ENCODE measurements at places on chromosomes 12 and 14. TPM values are rescaled to one million over a fixed set of nuclear protein-coding genes. Genes with fewer than 3 reads are reported as not detected.

GRCh38 chr14:96754162-96754844 is 42.9 kb upstream of the VRK1 start:
- peaks cover 16% of the 10 kb centered on the region for H3K27me3 ChIP-seq
- no peak for DNase-seq
- H3K36me3 ChIP-seq, result no peaks in the 10 kb centered on the region

GRCh38 chr14:95811813-95812212 is 64.8 kb upstream of the TUNAR start:
- no peaks in the 10 kb centered on the region for H3K4me1 ChIP-seq
- no peak overlapping the region for H3K27ac ChIP-seq
- no peaks in the 10 kb centered on the region for H3K36me3 ChIP-seq
- peaks cover 5% of the 10 kb centered on the region for H3K27me3 ChIP-seq
- no peak overlapping the region for H3K4me3 ChIP-seq
- no peak for DNase-seq

GRCh38 chr12:25926536-25926935 is 31.9 kb upstream of the RASSF8 start:
- no peaks in the 10 kb centered on the region for H3K36me3 ChIP-seq
- DNase-seq, result no peak
- H3K27me3 ChIP-seq, result peaks cover 2% of the 10 kb centered on the region
- no peak overlapping the region for H3K4me3 ChIP-seq
- H3K27ac ChIP-seq, result no peak overlapping the region
- no peaks in the 10 kb centered on the region for H3K4me1 ChIP-seq

GRCh38 chr12:16796168-16796567 is 190.2 kb upstream of the LMO3 start:
- no peak overlapping the region for H3K4me3 ChIP-seq
- no peak overlapping the region for H3K27ac ChIP-seq
- DNase-seq, result no peak
- no peaks in the 10 kb centered on the region for H3K4me1 ChIP-seq

DNA sequence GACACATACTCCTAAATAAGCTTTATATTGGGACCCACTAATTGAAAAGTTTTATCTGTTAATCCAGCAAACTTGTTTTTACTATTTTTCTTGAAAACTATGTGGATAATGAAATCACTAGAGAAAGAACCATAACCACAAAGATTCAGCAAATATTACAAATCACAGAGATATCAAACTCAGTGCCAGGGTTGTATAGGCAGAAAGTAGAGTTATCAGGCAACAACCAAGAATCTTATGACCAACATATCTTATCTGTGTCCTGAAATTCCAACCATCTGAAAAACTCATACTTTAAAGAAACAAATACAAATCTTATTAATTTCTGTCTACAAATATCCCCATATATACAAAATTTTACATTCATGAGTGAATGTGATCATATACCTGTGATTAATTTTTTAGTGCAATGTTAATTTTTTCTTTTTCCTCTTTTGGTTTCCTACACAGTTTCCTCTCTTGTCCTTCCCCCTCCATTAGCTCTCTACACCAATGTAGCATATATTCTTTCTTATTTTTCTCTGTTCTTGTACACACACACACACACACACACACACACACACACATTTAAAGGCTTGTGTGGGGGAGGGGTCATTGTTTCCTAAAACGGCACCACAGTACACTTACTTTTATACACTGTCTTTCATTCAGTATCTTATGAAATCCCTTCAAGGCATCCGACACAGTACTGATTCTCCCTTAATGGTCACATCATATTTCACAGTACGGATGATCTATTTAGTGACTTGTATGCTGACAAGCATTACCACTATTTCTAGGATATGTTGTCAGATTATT is 18.6 kb downstream of the AMN1 start:
- no peak overlapping the region for H3K4me3 ChIP-seq
- H3K36me3 ChIP-seq, result peaks cover 29% of the 10 kb centered on the region
- no peaks in the 10 kb centered on the region for H3K27me3 ChIP-seq
- DNase-seq, result no peak

- H3K36me3 ChIP-seq, result no peaks in the 10 kb centered on the region
- H3K27ac ChIP-seq, result no peak overlapping the region
- H3K27me3 ChIP-seq, result peaks cover 2% of the 10 kb centered on the region
- no peak overlapping the region for H3K4me3 ChIP-seq
- H3K4me1 ChIP-seq, result no peaks in the 10 kb centered on the region
Observed at GRCh38 chr12:25524366-25524765, 28.7 kb downstream of the LMNTD1 start.

DNA sequence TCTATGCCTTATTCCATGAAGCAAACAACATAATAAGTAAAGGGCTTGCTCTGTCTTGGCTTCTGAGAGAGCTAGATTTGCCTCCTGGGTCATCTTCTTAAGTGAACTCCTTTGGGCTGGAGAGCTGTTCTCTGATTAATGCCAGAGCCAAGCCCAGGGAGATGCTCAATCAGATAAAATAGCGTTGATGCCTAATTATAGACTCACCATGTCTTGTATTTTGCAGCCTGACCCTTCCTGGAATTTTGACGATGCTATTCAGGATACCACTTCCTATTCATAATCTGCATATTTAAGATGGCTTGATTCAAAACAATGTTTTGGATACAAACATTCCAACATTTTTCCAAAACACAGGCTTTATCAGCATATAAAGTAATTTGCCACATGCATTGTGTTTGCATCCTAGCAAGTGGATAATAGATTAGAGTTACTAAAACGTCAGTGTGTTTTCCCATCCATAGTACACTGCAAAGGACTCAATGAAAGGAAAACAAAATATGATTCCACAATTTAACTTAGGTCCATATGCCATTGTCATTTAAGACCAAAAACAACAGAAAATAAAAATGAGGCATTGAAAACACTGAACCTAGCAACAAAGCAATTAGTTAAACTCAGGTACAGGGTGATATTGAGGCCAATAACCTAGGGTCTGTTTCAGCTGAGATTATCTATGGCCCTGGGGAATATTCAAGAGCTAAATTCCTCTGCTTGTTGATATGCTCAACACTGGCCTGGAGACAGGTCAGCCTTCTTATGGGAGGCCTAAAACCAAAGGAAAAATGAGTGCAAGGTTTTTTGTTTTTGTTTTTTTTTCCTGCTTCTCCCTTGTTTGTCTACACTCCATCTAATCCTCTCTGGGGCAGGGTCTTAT is 184.2 kb upstream of the FOXN3 start:
- no peaks in the 10 kb centered on the region for H3K27me3 ChIP-seq
- no peak for DNase-seq
- H3K4me1 ChIP-seq, result peaks cover 22% of the 10 kb centered on the region

GRCh38 chr14:102819176-102819628 is 42.0 kb downstream of the TRAF3 start:
- H3K4me3 ChIP-seq, result peak overlapping the region; percentile 83
- H3K27me3 ChIP-seq, result no peaks in the 10 kb centered on the region
- peak overlapping the region; percentile 94 for H3K27ac ChIP-seq
- DNase-seq, result peak; percentile 90

- H3K27me3 ChIP-seq, result no peaks in the 10 kb centered on the region
- no peak for DNase-seq
- H3K27ac ChIP-seq, result no peak overlapping the region
- no peak overlapping the region for H3K4me3 ChIP-seq
- peaks cover 30% of the 10 kb centered on the region for H3K36me3 ChIP-seq
- peaks cover 11% of the 10 kb centered on the region for H3K4me1 ChIP-seq
Observed at GRCh38 chr12:1760566-1761382, 59.6 kb upstream of the LRTM2 start.

- no peak for DNase-seq
- H3K4me3 ChIP-seq, result no peak overlapping the region
- H3K27ac ChIP-seq, result no peak overlapping the region
- H3K27me3 ChIP-seq, result no peaks in the 10 kb centered on the region
- H3K4me1 ChIP-seq, result no peaks in the 10 kb centered on the region
- H3K36me3 ChIP-seq, result no peaks in the 10 kb centered on the region
Observed at GRCh38 chr12:80332827-80333226, 111.2 kb upstream of the PTPRQ start.

Gene SERPINA3
- total RNA-seq, result not detected

Gene NFATC4
- not detected for total RNA-seq

Gene SIRT4
- total RNA-seq, result 2.5 TPM

Data from activated CD4-positive, alpha-beta T cell treated with anti-CD3 and anti-CD28 coated beads, Interleukin-2, amount 10 ng/mL, durations not matched to agents 24 days and 14 days (primary cell).